Occipital lobe (tissue), 3 donors: ENCODE measurements at places on chromosomes 11 and 22. TPM values are rescaled to one million over a fixed set of nuclear protein-coding genes. Genes with fewer than 3 reads are reported as not detected.

- no peak for DNase-seq
Observed at GRCh38 chr11:71252770-71253730, 673 bp upstream of the SHANK2 start.

DNA sequence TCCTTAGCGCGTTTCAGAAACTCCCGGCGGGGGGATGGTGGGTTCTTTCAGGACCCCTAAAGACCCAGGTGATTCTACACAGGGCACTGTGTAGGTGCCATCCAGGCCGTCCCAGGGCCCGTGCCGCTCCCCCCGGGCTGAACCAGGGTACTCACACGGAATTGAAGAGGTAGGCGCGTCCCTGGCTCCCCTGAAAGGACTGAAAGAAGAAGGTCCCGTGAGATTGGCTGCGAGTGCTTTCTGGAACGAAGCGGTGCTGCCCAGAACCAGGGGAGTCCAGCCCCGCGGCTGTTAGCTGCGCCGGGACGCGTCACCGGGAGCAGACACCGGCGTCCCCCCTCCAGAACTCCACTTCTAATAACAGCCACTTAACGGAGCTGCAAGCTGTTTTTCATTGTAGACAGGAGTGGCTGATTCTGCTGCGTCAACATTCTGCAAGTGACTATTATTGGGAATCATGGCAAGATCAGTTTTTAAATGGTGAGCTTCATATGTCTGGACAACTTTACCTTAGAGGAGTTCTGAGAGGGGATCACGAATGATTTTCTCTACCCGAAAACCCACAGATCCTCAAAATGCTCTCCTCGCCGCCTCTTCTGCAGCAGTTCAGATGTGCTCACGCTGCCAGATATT lies 31.8 kb downstream of the YPEL1 start:
- no peak for DNase-seq

Gene SCGB1C1
- not detected for total RNA-seq

Gene GGTLC3
- total RNA-seq: not detected

- DNase-seq: no peak
Observed at GRCh38 chr11:57357856-57358255, 19.7 kb downstream of the P2RX3 start.

- DNase-seq: no peak
Observed at GRCh38 chr11:75403037-75403436, 3.7 kb downstream of the RPS3 start.

- no peak for DNase-seq
Observed at GRCh38 chr11:13008625-13009475, at the start of gene RASSF10. RASSF10 (plus strand) TSS chr11:13009316; CDS start chr11:13009577, 261 bp downstream.

DNA sequence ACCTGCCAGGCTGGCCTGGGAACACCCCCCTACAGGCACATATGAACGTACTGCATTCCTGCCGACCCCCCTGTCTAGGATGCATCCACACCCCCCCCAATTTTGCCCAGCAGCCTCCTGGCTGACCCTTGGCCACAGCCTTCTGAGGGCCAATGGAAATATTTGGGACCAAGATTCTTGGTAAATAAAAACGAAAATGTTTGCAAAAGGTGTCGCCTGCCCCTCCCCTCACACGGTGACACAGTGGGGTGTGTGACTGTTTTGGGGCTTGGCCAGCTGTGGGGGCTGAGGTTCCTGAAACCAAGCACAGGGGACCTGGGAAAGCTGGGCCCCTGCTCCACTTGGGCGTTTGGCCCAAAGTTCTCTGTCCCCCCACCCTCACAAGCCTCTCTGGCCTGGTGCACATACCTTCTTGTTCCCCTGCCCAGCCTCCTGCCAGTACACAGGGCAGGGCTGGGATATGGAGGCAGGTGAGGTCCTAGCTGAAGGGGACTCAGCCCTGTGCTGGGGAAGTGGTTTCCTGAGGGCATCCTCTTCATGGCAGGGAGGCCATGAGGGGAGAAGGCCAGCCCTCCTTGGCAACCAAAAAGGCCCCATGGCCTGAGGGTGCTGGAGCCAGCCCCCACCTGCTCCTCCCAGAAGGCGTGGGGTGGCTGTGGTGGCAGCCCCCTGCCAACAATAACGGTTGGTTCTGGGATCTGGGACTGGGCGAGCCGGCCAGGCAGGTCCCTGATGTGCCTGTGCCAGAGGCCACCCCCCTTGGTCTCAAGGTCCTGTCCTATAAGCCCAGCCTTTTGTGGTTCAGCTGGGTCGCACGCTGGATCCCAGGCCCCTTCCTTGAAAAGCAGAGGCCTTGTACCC lies 2.1 kb upstream of the CRACR2B start:
- DNase-seq: no peak

DNA sequence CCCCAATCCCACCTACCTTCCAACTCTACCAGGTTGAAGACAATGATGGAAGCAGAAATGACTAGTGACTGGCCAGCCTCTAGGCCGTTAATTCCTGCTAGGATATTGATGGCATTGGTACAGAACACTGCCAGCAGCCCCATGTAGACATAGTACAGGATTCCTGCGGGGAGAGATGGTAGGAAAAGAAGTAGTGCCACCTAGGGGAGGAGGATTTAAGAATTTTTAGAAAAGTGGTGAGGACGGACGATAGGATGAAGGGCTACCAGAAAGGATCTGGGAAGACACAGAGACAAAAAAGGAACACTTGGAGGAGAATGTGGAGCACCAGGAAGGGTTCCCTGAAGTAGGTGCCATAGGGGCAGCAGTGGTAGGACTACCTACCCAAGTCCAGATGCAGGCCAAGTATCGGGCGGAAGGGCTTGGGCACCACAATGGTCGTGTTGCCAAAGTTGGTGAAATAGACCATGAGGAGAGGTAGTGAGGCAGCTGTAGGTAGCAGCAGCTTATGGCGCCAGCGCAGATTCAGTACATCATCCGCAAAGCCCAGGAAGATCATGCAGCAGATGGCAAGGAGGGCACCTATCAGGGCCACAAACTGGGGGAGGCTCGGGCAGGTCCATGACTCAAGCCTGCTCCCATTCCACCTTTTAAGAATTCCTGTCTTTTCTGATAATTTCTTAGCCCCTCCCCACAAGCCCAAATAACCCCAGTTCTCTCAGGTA lies 1.2 kb downstream of the DPAGT1 start:
- no peak for DNase-seq

DNA sequence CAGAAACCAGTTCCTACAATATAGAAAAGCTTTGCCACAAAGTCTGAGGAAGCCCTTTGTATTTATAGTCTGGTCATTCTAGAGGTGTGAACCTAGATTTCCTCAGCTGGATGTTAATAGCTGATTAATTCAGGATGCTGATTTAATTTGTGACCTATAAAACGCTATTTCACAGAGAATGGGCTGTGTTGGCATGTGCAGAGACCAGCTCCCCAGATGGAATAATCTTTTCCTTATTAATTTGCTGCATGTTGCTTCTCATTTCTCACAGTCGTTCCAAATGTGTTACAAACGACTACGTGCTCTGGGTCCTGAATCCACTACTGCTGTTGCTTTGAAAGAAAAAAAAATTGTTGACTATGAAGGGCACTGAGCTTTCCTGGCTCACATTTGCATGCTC lies 49.3 kb downstream of the BDNF start:
- no peak for DNase-seq

Gene NXPE2
- 0.78 TPM for total RNA-seq

GRCh38 chr11:128254941-128255340 lies 332.4 kb downstream of the ETS1 start:
- no peak for DNase-seq

- DNase-seq: no peak
Observed at GRCh38 chr22:44260216-44261035, 52.3 kb downstream of the SHISAL1 start.

- DNase-seq: no peak
Observed at GRCh38 chr11:31487848-31488247, 21.6 kb downstream of the IMMP1L start.
